ENCODE measurements at places on chromosomes 1 and 21. TPM values are rescaled to one million over a fixed set of nuclear protein-coding genes. Genes with fewer than 3 reads are reported as not detected.

The RHD gene
- not detected for total RNA-seq

The TRIM67 gene
- total RNA-seq = not detected

The DCST1 gene
- not detected for total RNA-seq

The TNFRSF8 gene
- not detected for total RNA-seq

The SPRR2G gene
- total RNA-seq = not detected

The VPS26C gene
- 69.6 TPM for total RNA-seq

The PCP4L1 gene
- not detected for total RNA-seq

The EPHA10 gene
- not detected for total RNA-seq

The BRINP2 gene
- total RNA-seq = under 0.01 TPM

The MYBPHL gene
- not detected for total RNA-seq

The GOLT1A gene
- total RNA-seq = not detected

The AMY2A gene
- total RNA-seq = not detected

The STRIP1 gene
- total RNA-seq = 60.4 TPM

The TNFRSF9 gene
- 1.2 TPM for total RNA-seq

The CLDN17 gene
- total RNA-seq = not detected
